ENCODE measurements at places on chromosomes 7 and 10.

- DNase-seq: no peak
Observed at GRCh38 chr10:73039635-73040034, 57.0 kb downstream of the P4HA1 start.

DNA sequence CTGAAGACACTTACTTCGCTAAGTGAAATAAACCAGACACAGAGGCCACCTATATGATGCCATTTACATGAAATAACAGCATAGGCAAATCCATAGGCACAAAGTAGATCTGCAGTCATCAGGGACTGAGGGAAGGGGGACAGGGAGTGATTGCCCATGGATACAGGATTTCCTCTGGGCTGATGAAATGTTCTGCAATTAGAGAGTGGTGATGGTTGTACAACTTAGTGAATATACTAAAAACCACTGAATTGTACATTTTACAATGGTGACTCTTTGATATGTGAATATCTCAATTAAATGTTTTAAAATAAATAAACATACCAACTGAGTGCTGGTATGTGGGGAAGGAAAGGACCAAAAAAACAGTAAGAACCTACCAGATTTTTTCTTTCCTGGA, 20.4 kb downstream of the PPA1 start:
- no peak for DNase-seq

GRCh38 chr10:58747687-58748086, 235.0 kb downstream of the BICC1 start:
- DNase-seq: no peak

- no peak for DNase-seq
Observed at GRCh38 chr7:6420680-6421079, 27.1 kb downstream of the DAGLB start.

DNA sequence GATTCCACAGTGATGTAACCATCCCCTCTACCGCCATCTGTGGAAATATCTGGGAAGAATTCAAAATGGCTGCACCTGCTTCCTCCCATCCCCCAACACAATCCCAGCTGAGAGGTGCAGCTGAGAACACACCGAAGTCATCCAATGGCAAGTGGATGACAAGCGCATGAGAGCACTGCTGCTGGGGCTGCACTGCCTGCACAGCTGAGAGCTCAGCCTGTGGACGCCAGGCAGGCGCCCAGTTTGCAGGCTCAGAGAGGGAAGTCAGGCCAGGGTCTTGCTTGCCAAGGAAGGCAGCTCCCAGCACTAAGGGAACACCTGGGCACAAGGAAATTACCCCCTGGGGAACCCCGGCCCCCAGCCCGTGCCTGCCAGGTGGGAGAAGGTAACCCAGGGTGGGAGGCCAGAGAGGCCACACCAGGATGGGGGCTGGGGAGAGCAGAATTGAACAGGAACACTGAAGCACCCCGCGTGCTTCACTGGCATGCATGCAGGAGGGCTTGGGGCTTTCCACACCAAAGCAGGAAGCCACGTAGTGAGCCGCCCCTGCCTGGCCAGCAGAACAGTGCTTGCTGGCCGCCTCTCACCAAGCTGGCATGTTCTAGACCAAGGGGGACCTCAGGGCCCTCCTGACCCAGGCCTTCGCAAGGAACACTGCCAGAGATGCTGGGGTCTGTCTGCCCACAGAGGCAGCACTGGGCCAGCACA, 46.2 kb downstream of the FAM53B start:
- no peak for DNase-seq

Measured in left hindlimb (tissue), 1 donor.